ENCODE measurements at places on chromosomes 5 and 9.

- DNase-seq, result no peak
These were observed 5.5 kb upstream of the NINJ1 start for GRCh38 chr9:93139365-93140182.

GRCh38 chr5:65073250-65073661 lies 304.5 kb downstream of the CWC27 start:
- DNase-seq, result no peak

- DNase-seq, result no peak
These were observed 24.4 kb downstream of the FAM163B start for GRCh38 chr9:133584559-133585476.

DNA sequence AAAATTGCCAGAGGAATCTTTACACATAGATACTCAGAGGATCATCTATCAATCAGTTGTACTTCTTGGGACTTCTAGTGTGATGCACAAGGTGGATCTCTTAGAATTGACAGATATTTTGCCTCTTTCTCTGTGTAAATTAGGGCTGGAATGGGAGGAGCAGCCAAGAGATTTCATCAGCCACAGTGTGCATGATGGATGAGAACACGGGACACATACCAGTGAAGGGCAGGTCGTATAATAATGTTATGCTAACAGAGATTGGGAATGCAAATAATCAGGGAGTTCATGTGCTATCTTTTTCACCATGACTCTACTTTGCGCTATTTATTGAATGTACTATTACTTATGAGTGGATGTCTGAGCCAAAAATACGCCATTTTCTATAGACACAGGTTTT lies 43.3 kb upstream of the ISOC1 start:
- DNase-seq, result no peak

GRCh38 chr5:68354315-68354714 lies 138.8 kb downstream of the PIK3R1 start:
- DNase-seq, result no peak

GRCh38 chr5:71836559-71837112 lies 117.6 kb downstream of the CARTPT start:
- no peak for DNase-seq

- DNase-seq, result no peak
These were observed 387.0 kb upstream of the RFX3 start for GRCh38 chr9:3912817-3913216.

DNA sequence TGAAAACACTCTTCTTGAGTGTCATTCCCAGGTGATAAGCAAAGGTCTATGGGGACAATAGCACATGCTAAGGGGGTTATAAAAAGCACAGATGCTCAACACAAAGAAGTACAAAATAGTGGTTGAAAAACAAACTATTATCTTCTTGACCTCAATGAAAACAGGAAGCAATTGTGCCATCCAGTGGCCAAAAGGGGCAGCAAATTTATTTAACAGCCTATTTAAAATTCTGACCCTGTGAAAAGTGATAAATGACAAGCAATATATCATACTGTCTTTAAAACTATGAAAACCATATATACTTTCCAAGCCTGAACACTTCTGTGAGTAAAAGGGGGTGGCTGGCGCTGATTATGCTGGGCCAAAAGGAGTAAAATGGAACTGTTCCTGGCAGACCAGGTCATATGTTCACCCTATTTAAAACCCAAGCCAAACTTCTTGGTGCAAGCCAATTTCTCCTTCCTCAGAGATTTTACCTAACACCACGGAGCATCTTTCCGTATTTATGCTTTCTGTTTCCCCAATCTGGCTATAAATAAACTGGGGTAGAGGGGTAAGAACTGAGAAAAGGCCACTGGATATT lies 29.7 kb downstream of the TEX10 start:
- no peak for DNase-seq

DNA sequence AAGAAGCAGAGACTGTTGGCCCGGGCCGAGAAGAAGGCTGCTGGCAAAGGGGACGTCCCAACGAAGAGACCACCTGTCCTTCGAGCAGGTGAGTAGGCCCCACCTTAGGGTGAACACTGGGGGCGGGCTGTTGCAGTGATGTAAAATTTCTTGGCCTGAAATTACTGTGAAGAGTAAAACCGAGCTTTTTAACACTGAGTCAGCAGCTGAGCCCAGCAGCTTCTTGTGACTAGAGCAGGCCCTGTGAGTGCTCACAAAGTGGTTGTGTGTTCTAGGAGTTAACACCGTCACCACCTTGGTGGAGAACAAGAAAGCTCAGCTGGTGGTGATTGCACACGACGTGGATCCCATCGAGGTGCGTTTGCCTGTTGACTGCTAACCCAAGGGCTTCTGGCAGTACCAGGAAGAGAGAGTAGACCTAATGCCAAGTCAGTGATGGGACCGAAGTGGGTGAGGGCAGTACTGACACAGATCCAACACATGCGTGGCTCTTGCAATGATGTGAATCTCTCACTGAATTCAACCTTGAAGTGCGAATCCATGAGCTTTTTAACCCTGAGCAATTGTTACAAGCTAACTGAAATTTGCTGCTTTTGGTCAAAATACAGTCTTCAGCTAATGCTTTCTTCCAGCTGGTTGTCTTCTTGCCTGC lies 2.1 kb downstream of the RPL7A start:
- DNase-seq, result no peak

DNA sequence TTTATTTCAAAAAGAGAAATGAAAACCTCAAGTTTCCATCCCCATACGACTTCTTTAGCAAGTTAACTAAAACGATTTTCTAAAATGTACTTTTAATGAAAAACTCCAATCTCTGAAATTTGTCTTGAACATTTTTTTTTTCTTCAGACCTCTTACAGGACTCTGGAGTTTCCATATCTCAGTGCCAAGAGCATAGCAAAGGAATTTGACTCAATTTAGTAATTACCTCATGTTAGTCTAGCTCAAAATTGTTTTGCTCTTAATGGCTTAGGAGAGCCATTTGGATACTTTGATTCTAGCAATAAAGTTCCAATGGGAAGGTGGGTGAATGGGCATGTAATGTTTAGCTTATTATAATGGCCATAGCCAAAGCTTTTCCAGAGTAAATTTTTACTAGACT lies 26.0 kb upstream of the SPATA31D4 start:
- no peak for DNase-seq

- no peak for DNase-seq
These were observed 71.5 kb downstream of the DAP start for GRCh38 chr5:10689391-10690081.

GRCh38 chr5:177195307-177195952 lies 61.9 kb downstream of the NSD1 start:
- no peak for DNase-seq

DNA sequence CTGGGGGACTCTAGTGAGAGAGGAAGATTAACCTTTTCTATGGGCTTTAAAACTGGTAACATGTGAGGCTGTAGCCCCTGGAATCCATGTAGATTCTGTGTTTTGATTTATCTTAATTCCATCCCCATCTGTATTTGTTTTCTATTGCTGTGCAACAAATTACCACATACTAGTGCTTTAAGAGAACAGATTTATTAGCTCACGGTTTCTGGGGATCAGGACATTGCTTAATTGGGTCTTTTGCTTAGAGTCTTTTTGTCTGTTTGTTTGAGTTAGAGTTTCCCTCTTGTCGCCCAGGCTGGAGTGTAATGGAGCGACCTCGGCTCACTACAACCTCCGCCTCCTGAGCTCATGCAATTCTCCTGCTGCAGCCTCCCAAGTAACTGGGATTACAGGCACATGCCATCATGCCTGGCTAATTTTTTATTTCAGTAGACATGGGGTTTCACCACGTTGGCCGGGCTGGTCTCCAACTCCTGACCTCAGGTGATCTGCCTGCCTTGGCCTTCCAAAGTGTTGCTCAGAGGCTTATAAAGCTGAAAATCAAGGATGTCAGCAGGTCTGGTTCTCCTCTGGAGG lies 29.9 kb upstream of the GNA14 start:
- no peak for DNase-seq

DNA sequence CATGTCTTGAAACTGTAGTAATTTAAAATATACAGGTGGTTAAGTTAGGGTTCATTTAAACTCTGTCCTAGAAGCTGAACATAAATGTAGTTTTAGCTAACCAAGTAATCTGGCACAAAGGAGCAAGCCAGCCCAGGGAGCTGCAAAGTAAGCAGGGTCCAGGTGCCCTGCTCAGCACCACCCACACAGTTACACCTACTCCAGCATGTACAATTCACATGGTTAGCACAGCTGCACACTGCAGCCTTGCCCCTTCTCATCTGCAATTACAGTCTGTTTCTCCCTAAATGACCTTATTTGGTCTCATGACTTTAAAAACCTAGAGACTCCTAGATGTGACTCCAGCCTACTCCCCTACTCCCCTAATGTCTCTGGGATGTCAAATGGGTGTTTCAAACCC lies 128.4 kb downstream of the EPB41L4A start:
- DNase-seq, result no peak

DNA sequence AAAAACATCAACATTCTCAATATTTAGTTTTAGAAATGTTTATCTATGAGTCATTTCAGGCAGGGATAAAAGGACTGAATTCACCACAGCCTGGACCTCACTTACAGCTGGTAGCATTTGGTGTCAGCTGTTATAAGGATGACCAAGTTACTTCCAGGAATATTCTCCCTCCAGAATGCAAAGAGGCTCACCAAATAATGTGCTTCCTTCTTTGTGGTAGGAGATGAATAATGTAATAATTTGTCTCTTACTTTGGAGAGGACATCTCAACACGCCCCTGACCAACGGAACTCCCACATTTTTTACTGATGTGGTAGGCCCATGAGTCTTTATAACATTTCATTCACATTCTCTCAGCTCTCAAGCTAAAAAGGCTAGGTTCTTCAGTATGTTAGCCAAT lies 825.9 kb upstream of the GRAMD2B start:
- DNase-seq, result no peak

- DNase-seq, result no peak
These were observed 8.8 kb upstream of the C5orf15 start for GRCh38 chr5:133977161-133977787.

- no peak for DNase-seq
These were observed 26.7 kb upstream of the SVEP1 start for GRCh38 chr9:110606179-110606790.

- DNase-seq, result no peak
These were observed 119.1 kb upstream of the TBC1D2 start for GRCh38 chr9:98374385-98375051.

GRCh38 chr5:170105642-170106611 lies at the start of gene FOXI1:
Gene FOXI1, plus strand, starts transcription at chr5:170105897. Its CDS starts 61 bp downstream, at chr5:170105958.
- DNase-seq, result no peak

DNA sequence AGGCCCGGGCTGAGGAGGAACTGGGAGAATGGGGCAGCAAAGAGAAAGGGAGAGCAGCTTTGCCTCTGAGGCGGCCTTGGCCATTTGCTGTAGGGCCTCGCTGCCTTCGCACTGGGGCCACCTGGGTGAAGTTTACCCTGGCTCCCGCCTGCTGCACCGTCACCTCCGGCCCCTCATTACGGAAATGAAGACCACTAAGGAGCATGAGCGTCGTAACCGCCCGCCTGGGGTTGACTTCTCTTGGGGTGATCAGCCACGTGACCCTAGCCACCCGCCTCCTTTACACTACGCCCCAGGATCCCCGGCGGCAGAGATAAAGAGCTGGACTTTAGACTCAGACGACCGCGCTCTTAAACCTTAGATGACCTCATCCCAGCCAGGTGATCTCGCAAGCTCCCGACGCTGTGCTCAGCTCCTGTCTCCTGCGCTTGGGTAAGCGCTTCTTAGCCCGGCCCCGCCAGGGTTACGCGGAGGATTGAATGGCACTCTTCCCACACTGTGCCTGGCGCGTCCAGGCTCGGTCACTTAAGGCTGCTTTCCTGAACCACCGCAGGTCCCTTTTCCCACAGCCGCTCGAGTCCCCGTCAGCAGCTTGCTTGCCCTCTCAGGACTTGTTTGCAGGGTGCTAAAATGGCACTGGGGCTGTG lies 107.9 kb upstream of the LARP1 start:
- DNase-seq, result no peak

DNA sequence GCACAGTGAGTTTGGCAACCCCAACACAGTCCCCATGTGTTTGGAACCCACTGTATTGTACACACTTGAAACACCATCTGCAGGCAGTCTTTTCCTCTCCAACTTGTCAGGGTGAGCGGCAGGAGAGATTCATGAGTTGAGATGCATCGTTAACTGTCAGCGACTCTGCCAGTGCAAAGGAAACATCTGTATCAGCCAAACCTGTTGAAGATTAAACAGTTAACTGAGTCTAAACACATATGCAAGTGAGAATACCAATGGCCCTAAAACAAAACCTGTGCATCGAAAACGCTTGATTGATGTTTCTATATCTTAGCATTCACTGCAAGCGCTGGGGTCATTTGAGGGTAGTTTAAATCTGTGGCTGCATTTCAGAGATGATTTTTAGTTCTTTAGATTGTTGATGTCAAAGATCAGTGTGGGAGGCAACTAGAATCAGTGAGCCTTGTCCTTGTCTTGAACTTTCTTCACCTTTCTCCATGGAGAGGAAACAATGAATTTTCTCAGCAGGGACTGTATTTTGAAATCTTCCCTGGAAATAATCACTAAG lies 41.3 kb upstream of the PAM start:
- DNase-seq, result no peak

GRCh38 chr9:94277885-94278536 lies 18.9 kb downstream of the ZNF169 start:
- no peak for DNase-seq

GRCh38 chr5:149079883-149080282 lies 17.0 kb upstream of the SH3TC2 start:
- DNase-seq, result no peak

GRCh38 chr5:91635950-91636734 lies 253.0 kb upstream of the ARRDC3 start:
- no peak for DNase-seq

GRCh38 chr5:143284521-143284920 lies 119.0 kb downstream of the NR3C1 start:
- no peak for DNase-seq

GRCh38 chr9:103798620-103799019 lies 295.5 kb upstream of the SMC2 start:
- DNase-seq, result no peak

- no peak for DNase-seq
These were observed 1.9 kb downstream of the CD14 start for GRCh38 chr5:140631036-140631417.

DNA sequence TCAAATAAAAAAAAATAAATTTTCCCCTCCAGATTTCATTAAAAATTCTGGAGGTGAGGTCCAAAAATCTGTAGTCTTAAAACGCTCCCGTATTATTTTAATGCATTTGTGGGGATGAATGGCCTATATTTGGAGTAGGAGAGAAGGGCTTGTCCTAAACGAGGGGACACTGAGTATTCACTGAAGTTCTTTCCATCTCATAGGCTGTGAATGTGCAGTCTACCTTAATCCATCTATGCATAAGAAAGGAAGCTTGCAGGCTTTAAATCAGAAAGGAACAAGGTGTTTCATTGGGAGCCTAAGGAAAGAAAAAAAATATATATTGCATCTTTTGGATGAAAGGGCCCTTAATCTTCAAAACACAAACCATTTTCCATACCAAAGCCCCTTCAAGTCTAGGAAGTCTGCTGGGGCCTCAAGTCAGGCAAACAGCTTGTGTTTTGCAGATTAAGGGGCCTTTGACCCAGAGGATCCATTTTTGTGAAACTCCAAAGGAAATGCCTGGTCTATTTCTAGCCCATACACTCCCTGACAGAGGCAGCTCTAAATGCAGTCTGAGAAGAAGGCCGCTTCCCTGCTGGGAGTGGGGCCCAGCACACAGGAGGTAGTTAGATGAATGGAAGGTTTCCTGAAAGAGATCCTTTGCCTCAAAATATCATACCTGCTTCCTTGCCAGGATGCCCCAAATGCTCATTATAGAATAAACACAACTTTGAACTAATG lies 35.6 kb downstream of the BRINP1 start:
- no peak for DNase-seq

Data from activated CD4-positive, alpha-beta T cell treated with anti-CD3 and anti-CD28 coated beads for 1 hour (primary cell).